ENCODE measurements at places on chromosomes 1 and 21.

DNA sequence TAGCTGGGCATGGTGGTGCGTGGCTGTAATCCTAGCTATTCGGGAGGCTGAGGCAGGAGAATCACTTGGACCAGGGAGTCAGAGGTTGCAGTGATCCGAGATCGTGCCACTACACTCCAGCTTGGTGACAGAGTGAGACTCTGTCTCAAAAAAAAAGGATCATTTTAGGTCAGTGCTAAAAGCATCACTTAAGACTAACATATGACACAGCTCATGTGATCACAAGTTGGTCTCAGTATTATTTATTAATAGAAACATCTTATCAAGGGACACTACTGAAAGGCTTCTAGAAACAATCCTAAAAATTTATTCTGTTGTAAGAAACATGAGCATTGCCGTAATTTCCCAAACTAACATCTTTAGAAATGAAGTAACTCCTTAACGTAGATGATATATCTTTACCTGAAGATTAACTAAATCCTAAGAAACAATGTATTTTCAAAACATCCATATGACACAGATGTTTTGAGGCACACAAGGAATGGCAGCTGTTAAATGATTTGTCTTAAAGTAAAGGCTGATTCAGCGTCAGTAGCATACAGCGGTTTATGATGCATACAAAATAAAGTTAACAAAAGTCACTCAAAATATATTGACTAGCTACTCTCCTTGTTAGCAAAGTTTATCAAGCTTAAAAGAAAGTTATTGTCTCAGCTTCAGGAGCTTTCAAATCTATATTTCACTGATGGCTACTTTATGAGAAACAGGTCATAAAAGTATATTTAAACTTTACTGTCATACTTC is 2.6 kb downstream of the NIBAN1 start:
- no peaks in the 10 kb centered on the region for H3K36me3 ChIP-seq
- no peak for DNase-seq
- H3K27me3 ChIP-seq, result peaks cover 28% of the 10 kb centered on the region
- H3K27ac ChIP-seq, result no peak overlapping the region
- no peaks in the 10 kb centered on the region for H3K4me1 ChIP-seq
- H3K4me3 ChIP-seq, result no peak overlapping the region

DNA sequence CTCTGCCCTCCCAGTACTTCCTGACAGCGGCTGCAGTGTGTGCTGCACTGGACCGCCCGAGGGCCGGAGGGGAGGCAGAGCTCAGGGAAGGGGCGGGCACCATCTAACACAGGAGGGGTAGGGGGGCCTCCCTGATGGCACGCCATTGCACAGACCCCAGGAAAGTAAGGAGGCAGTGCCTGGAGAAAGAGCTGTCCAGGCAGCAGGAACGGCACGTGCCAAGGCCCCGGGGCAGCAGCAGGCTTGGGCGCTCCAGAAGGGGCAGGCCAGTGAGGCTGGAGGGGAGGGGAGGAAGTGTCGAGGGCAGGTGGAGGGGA is 110.7 kb downstream of the CRYAA start:
- no peak overlapping the region for H3K4me3 ChIP-seq
- H3K27ac ChIP-seq, result no peak overlapping the region
- no peaks in the 10 kb centered on the region for H3K36me3 ChIP-seq
- no peaks in the 10 kb centered on the region for H3K4me1 ChIP-seq

DNA sequence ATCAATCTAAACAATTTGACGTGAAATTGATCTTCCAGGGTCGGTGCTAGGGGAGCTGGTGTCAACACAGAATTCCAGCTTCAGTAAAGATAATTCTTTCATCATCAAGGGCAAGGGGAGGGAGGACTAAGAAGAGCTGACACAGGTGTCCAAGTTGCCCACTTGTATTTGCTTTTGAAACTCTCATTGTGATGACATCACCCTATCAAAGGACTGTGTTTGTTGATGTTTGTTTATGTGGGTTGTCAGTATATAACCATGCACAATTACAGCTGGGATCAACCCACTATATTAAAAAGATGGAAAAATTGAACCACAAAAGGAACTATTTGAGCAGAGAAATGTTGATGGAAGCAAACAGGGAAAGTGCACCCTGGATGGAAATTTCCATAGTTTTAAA is 48.8 kb downstream of the ZC3H11B start:
- no peak overlapping the region for H3K27ac ChIP-seq
- H3K4me1 ChIP-seq, result no peaks in the 10 kb centered on the region
- H3K27me3 ChIP-seq, result no peaks in the 10 kb centered on the region
- no peaks in the 10 kb centered on the region for H3K36me3 ChIP-seq
- no peak for DNase-seq
- no peak overlapping the region for H3K4me3 ChIP-seq

DNA sequence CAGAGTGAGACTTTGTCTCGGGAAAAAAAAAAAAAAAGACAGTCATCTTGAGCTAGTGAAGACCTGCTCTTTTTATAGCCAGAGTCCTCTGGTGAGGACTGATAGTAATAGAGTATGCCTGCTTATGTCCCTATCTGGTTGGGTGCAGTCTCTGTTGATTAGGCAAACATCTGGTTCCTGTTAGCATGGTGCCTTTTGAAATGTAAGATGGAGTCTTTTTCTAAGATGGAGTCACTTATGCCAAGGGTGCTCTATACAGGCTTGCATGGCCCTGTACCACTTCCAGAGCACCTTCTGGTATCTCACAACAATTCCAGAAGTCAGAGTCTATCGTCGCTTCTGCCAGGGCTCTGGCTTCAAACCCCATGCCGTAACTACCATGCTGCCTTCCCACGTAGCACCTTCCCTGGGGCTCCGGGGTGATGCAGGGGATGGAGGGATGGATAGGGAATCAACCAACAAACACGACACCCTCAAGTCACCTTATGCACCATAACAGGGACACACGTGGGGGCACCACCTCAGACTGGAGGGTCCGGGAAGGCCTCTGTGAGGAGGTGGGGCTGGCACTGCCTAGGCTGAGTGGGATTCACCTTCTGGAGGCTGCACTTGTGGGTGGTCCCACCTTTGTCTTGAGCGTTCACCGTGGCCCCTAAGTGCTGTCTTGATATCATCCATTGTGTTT is 11.6 kb upstream of the PADI6 start:
- H3K27ac ChIP-seq, result no peak overlapping the region
- no peaks in the 10 kb centered on the region for H3K36me3 ChIP-seq
- H3K4me3 ChIP-seq, result no peak overlapping the region
- H3K4me1 ChIP-seq, result no peaks in the 10 kb centered on the region
- no peak for DNase-seq

GRCh38 chr21:31398574-31398973 is 54.5 kb upstream of the TIAM1 start:
- H3K27me3 ChIP-seq, result no peaks in the 10 kb centered on the region
- no peak overlapping the region for H3K27ac ChIP-seq
- H3K4me3 ChIP-seq, result no peak overlapping the region
- no peak for DNase-seq
- H3K36me3 ChIP-seq, result no peaks in the 10 kb centered on the region
- no peaks in the 10 kb centered on the region for H3K4me1 ChIP-seq

DNA sequence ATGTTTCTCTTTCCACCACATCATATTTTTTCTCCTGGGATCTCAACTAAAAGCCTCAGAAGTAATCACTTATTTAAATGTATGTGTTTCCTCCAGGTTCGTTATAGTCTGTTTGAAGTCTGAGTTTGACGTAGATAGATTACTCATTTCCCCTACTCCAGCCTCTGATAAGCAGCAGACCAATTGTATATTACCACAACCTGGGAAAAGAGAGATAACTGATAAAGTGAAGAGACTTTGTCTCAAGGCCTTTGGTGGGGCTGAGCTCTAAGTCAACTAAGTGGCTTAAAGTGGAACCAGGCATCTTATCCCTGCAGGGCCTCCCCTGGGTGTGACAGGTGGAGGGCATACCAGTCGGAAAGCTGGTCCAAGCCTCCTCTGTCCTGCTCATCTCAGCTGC is 34.9 kb upstream of the CACNA1E start:
- DNase-seq, result no peak
- H3K4me1 ChIP-seq, result no peaks in the 10 kb centered on the region
- no peak overlapping the region for H3K27ac ChIP-seq
- no peaks in the 10 kb centered on the region for H3K27me3 ChIP-seq

DNA sequence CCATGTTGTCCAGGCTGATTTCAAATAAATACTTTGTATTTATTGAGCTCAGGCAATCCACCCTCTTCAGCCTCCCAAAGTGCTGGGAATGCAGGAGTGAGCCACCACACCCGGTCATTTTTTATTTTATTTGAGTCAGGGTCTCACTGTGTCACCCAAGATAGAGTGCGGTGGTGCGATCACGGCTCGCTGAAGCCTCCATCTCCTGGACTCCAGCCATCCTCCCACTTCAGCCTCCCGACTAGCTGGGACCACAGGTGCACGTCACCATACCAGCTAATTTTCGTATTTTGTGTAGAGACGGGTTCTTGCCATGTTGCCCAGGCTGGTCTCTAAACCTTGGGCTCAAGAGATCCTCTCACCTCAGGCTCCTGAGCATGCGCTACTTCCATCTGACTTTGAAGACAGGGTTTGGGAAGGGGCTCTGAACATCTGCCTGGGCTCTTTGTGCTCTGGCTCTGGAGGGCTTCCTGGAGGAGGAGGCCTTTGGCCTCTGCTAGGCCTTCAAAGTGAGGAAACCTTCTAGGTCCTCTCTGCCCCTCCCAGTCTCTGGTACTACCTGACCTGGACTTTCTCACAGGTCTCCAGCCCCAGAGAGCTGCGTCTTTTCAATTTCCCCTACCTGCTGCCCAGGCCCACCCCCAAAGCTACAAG is 5.8 kb downstream of the HSPB7 start:
- H3K27me3 ChIP-seq, result no peaks in the 10 kb centered on the region
- no peaks in the 10 kb centered on the region for H3K36me3 ChIP-seq
- H3K27ac ChIP-seq, result no peak overlapping the region
- H3K4me1 ChIP-seq, result peaks cover 30% of the 10 kb centered on the region
- no peak for DNase-seq

GRCh38 chr1:149881876-149882275 is 17.5 kb upstream of the BOLA1 start:
- no peaks in the 10 kb centered on the region for H3K36me3 ChIP-seq
- no peak overlapping the region for H3K4me3 ChIP-seq
- no peak overlapping the region for H3K27ac ChIP-seq
- no peak for DNase-seq
- H3K27me3 ChIP-seq, result no peaks in the 10 kb centered on the region
- peaks cover 11% of the 10 kb centered on the region for H3K4me1 ChIP-seq

DNA sequence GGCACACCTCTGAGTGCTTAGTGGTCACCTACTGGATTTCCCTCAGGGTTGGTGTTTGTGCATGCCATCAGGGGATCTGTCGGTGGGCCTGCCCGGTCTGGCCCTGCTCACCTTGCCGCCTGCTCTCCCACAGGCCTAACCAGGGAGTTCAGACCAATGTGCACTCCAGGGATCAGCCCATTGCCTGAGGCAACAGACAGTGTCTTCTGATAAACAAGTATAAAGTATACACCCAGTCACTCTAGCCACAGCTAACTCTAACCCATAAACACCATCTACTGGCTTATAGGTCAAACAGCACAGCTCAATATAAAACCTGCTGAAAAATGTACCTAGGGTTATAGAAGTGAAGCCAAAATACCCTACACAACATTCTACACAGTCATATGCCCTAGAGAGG is 1300.0 kb downstream of the PLA2G4A start:
- no peak for DNase-seq
- no peak overlapping the region for H3K27ac ChIP-seq
- H3K4me1 ChIP-seq, result no peaks in the 10 kb centered on the region

DNA sequence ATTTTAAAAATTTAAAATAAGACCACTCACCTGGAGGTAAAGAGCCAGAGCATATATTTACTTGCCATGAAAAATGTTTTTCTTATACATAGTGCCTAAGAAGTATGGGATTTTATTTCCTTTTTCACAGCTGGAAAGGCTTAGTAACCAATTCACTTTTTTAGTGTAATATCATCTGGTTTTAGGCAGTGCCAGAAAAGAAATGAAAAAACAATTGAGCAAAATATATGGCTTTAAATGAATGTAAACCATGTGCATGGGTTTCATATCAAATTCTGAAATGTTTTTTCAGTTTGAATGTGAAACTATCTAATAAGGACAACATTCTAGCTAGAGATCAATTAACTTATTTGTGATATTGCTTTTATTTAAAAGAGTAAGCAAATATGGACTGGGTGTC is 672.4 kb upstream of the ADAMTS5 start:
- no peak overlapping the region for H3K27ac ChIP-seq
- no peak for DNase-seq
- H3K4me3 ChIP-seq, result no peak overlapping the region
- no peaks in the 10 kb centered on the region for H3K4me1 ChIP-seq
- no peaks in the 10 kb centered on the region for H3K27me3 ChIP-seq

DNA sequence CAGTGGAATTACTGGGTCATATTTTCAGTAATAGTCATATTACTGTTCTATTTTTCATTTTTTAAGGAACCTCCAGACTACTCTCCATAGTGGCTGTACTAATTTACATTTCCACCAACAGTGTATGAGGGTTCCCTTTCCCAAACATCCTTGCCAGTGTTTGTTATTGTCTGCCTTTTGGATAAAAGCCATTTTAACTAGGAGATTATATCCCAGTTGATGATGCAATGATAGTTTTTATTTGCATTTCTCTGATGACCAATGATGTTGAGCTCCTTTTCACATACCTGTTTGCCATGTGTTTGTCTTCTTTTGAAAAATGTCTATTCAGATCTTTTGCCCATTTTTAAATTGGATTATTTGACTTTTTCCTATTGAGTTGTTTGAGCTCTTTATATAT is 410.8 kb downstream of the TTLL7 start:
- no peak for DNase-seq
- no peak overlapping the region for H3K4me3 ChIP-seq
- no peaks in the 10 kb centered on the region for H3K36me3 ChIP-seq
- no peak overlapping the region for H3K27ac ChIP-seq
- no peaks in the 10 kb centered on the region for H3K27me3 ChIP-seq

- no peaks in the 10 kb centered on the region for H3K4me1 ChIP-seq
- no peaks in the 10 kb centered on the region for H3K36me3 ChIP-seq
- no peak overlapping the region for H3K4me3 ChIP-seq
- no peak for DNase-seq
These were observed 457.7 kb upstream of the RUNX1 start for GRCh38 chr21:35506771-35507170.

DNA sequence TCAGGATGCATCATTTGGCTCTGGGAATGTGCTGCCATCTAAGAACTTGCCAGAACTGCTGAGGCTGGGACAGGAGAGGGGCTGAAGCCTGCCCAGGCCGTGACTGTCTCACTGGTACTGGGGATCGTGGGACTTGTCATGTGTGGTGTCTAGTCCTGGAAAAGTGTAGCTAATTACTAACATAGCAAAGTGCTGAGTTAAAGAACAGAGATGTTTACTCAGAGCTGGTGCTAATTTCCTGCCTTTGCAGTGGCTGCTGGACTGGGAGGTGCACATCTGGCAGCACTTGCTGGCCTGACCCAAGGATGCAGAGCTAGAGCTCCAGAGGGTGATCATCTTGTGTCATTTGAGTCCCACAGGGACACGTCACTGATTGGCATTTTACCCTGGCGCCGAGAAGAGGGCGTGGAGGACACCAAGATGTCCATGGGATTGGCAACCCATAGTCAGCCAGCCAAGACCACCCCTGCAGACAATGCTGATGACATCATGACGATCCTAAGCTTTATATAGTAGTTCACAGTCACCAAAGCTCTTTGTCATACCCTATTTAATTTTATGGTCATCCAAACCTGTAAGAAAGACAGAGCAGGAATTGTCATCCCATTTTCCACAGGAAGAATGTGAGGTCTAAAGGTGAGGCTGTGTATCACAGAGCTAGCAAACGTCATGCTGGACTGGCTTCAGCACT is 110.1 kb upstream of the SLC44A3 start:
- DNase-seq, result no peak
- no peaks in the 10 kb centered on the region for H3K4me1 ChIP-seq
- H3K4me3 ChIP-seq, result no peak overlapping the region
- H3K36me3 ChIP-seq, result no peaks in the 10 kb centered on the region

All from Panc1 (cell line).